ENCODE measurements at places on chromosomes 4 and X.

DNA sequence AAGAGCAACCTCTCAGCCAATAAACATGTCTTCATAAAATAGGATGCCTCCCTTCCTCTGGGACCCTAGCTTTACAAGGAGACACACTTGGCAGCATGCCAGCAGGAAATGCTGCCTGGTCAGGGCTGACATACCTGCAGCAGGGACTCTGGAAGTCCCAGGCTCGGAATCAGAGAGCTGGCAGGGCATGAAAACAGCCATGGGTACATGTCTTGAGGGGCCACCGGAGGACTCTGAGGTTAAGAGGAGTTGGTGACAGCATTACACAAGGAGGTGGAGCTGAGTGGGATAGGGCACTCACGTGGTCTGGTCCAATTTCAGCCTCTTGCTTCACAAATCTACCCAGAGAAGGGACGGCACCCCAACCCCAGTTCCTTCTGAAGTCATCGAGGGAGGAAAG is 15.7 kb downstream of the MSX1 start:
- DNase-seq: no peak

GRCh38 chr4:61543976-61544375 is 343.9 kb downstream of the ADGRL3 start:
- no peak for DNase-seq

DNA sequence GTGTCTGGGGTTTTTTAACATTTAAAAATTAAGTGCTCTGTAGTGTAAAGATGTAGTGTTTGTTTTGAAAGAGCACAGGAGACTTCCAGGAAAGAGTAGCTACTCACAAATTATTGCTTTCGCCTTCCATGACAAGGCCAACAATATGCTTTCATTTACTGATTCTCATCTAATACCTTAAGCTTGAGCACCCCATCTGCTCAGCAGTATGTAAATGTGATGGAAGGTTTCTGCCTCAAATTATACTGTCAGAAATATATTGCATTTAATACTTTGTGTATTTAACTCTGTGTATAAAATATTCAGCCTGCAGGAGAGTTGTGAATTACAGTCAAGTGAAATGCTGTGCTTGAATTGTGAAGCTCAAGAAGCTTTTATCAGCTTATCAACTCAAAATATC is 296.3 kb upstream of the ATOH1 start:
- DNase-seq: no peak

DNA sequence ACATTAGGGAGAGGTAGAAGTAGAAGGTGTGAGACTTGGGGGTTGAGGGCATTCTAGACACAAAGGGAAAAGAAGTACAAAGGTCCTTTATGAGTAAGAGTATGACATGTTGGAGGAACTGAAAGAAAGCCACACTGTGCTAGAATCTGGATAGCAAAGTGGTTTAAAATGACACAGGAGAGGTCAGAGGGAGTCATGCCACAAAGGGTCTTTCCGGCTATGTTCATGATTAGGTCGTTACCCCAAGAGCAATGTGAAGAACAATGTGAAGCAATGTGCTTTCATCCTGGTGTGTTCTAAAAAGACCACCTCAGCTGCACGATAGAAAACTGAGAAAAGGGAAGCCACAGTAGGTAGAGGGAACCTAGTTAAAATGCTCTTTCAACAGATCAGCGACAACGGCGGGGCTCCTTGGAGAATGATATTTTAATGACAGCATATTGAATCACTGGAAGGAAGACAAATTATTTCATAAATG is 29.2 kb downstream of the SMIM14 start:
- no peak for DNase-seq

- no peak for DNase-seq
Observed at GRCh38 chr4:22196551-22196950, 248.0 kb upstream of the KCNIP4 start.

GRCh38 chr4:108172753-108173598 is 4.2 kb upstream of the LEF1 start:
- peak; percentile 86 for DNase-seq

DNA sequence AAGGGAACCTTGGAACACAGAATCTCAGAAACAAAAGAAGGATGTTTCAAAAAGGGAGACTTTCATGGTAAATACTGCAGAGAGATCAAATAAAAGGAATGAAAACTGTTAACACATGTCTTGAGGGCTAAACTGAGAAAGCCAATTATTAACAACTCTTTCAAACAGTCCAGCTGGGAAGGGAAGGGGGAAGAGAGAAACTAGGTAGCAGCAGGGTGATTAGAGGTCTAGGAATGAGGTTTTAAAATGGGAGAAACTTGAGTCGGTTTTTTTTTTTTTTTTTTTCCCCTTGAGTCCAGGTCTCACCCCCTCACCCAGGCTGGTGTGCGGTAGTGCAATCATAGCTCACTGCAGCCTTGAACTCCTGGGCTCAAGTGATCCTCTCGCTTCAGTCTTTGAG is 4.3 kb downstream of the BCLAF3 start:
- no peak for DNase-seq

- DNase-seq: no peak
Observed at GRCh38 chr4:79563219-79563618, 155.2 kb upstream of the GK2 start.

GRCh38 chr4:151934766-151935165 is 174.0 kb upstream of the GATB start:
- DNase-seq: no peak

GRCh38 chrX:1012678-1013300 is 199.7 kb downstream of the CRLF2 start:
- DNase-seq: no peak

DNA sequence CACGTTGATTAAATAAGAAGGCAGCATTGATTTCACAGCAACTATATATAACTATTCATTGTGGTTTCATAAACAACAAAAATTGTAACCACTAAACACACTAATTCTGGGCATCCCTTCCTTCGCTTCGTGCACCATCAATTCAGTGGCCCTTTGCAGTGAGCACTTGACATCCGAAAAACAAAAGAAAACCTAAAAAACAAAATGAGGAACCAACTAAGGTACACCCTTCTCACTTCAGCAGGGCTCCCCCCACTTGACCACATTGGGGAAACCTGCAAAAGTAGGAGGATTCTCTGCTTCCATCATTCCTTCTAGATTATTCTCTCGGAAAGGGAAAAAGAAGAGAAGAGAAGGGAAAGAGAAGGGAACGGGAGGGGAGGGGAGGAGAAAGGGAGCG is 28.3 kb downstream of the NBDY start:
- no peak for DNase-seq

DNA sequence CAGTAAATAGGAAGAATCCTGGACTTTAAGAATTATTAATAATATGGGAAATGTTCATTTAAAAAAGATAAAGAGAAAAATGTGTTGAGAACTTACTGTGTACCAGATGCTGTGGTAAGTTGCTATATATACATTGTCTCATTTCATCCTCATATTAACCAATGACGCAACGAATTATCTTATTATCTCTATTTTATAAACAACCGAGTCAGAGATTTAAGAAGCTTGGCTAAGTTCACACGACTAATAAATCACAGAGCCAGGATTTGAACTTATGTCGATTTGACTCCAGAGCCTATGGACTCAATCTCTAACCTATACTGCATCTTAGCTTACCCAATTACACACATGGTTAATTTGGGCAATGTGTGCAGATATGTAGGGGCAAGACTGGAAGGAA is 15.5 kb upstream of the DCTD start:
- DNase-seq: no peak

DNA sequence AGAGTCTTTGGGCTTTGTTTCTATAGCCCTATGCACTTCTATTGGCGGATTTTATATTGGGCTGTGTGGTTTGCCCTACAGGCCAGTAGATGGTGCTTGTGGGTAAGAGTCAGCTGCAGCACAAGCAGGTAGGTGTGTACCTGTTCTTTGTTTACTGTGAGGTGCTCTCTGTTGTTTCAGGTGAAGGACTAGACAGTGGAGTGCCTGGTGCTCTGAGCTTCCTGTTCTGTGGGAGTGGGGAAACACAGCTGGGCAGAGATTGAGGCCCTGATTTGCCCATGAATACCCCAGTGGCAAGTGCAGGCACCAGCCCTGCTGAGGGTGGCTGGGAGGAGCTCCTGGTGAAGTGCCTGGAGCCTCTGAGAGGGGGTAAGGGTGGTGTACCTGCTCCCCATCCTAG is 26.3 kb upstream of the UCP1 start:
- no peak for DNase-seq

- DNase-seq: no peak
Observed at GRCh38 chr4:128565565-128566186, 243.8 kb upstream of the JADE1 start.

GRCh38 chr4:11878241-11878640 is 449.5 kb upstream of the HS3ST1 start:
- DNase-seq: no peak

DNA sequence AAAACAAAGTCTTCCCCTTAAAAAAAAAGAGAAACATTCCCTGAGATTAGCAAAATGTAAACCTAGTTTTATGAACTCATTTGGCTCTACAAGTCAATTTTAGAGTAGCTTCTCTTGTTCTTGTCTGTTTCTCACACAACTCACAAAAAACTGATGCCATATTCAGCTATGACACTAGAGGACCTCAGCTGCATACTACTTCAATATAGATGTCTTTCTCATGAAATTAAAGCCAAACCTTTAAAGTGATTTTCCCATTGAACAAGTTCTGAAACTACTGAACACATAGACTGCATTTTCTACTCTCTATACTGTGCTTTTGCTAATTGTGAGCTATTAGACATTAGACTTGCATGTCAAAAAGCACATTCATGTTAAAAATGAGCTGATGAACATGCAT is 49.8 kb downstream of the TBCK start:
- DNase-seq: no peak

GRCh38 chrX:154412468-154412867 is 1.1 kb downstream of the TAFAZZIN start:
- no peak for DNase-seq

DNA sequence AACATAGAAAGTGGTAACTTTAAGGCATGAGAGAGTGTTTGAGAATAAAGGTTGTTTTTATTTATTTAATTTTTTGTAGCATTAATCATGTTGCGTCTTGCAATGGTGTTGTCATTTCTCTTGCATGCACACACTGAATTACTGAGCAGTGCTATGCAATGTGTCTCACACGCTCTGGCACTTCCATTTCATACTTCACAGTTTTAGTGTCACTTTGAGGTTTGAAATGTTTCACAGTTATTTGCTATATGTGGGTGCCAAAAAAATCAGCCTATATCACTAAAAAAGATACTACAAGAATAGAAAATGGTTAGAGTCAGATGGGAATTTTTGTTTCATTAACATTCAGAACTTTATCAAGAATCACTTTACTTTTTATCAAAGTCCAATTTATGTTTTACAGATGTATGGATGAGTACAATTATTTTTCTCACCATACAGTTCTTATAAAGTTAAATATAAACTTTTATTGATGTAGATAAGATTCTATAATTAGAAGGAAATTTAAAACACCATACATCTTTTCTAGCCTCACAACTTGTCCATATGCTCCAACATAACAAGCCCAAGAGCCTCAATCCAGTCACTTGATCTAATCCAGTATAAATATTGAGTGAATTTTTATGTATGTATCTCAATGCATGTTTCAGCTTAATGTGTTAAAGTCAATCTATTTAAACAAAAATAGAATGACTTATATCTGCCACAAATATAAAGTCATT is 114.0 kb downstream of the IQCM start:
- no peak for DNase-seq

DNA sequence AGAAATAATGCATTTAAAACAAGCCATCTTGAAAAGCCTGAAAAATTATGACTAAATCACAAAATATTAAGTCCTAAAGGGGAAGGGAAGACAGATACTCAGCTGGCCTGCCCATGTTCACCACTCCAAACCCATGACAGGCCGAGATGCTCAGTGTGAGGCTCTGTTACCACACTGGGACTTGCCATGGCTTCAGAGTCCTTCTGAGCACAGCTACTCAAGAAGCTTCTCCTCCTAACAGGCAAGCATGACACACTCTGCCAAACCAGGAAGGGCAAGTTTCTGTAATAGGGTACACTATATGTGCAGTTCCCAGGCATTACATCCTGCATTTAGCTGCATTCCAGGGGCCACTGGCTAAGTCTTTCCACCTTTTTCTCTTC is 34.0 kb upstream of the CYBB start:
- DNase-seq: no peak

DNA sequence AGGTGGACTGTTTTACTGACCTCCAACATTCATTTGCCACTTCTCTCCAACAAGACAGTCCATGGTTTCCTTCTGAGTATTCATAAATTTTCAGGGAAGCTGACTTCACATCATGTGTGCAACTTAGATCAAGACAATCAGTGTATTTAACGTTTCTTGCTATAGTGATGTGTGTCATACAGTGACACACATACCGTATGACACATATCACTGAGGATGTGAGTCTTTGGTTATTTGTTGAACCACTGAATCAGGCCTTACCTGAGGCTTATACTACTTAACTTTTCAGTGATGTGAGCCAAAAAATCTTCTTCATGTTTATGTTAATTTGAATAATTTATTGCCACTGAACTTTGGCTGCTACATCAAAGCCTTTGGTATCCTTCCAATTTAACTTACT is 166.8 kb downstream of the BMPR1B start:
- no peak for DNase-seq

DNA sequence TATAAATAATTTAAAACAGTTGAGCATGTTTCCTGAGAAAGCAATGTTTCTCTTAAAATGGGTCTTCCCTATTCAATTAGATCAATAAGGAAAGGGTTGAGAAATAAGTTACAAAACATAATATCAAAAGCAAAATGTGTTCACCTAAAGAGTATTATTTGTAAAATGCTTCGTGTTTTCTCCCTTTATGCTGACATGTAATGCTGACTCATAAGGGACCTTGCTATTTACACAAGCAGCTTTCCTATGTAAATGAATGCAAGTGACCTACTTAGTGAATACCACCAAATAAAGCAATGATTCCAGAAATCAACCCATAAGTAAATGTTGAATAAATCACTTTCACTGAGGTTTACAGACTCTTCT is 91.5 kb downstream of the ELOVL6 start:
- no peak for DNase-seq

- no peak for DNase-seq
Observed at GRCh38 chrX:129641941-129642340, 12.8 kb downstream of the APLN start.

GRCh38 chr4:4876945-4877661 is 17.6 kb downstream of the MSX1 start:
- DNase-seq: no peak
